ENCODE measurements at places on chromosomes 3 and 15. TPM values are rescaled to one million over a fixed set of nuclear protein-coding genes. Genes with fewer than 3 reads are reported as not detected.

Gene IL17RE
- polyA plus RNA-seq, result 8.6 TPM

Gene UPK1B
- not detected for polyA plus RNA-seq

Gene PARP3
- 4.7 TPM for polyA plus RNA-seq

Gene MYO5C
- polyA plus RNA-seq, result 13.2 TPM

Gene TRAK1
- polyA plus RNA-seq, result 107 TPM

Gene KLF15
- not detected for polyA plus RNA-seq

Gene NUP210
- 10.9 TPM for polyA plus RNA-seq

Gene MORC1
- polyA plus RNA-seq, result not detected

Gene TRPC1
- 9.9 TPM for polyA plus RNA-seq

Gene ATP13A5
- polyA plus RNA-seq, result 0.82 TPM
